ENCODE measurements at places on chromosomes 4 and X. TPM values are rescaled to one million over a fixed set of nuclear protein-coding genes. Genes with fewer than 3 reads are reported as not detected.

The PRKG2 gene
- total RNA-seq = 0.14 TPM

The FGF16 gene
- total RNA-seq = 0.54 TPM

The COX7B2 gene
- total RNA-seq = not detected

The CENPI gene
- total RNA-seq = 2.2 TPM

The HSD17B13 gene
- total RNA-seq = 0.54 TPM

The TMSB15C gene
- 4.3 TPM for total RNA-seq

The ESX1 gene
- not detected for total RNA-seq

The PAGE4 gene
- not detected for total RNA-seq

The FUNDC2 gene
- 43.7 TPM for total RNA-seq

The SHROOM4 gene
- total RNA-seq = 24.2 TPM
